ENCODE measurements at places on chromosomes 4 and X.

DNA sequence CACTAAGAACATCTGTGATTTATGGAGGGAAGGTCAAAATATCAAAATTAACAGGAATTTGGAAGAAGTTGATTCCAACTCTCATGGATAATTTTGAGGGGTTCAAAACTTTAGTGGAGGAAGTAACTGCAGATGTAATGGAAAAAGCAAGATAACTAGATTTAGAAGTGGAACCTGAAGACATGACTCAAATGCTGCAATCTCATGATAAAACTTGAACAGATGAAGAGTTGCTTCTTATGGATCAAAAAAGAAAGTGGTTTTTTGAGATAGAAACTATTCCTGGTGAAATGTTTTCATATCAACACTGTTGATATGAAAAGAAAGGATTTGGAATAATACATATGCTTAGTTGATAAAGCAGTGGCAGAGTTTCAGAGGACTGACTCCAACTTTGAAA, 9.7 kb downstream of the TMPRSS11F start:
- DNase-seq, result no peak

- DNase-seq, result no peak
Measured at GRCh38 chrX:109629310-109629709, 4.3 kb upstream of the KCNE5 start.

DNA sequence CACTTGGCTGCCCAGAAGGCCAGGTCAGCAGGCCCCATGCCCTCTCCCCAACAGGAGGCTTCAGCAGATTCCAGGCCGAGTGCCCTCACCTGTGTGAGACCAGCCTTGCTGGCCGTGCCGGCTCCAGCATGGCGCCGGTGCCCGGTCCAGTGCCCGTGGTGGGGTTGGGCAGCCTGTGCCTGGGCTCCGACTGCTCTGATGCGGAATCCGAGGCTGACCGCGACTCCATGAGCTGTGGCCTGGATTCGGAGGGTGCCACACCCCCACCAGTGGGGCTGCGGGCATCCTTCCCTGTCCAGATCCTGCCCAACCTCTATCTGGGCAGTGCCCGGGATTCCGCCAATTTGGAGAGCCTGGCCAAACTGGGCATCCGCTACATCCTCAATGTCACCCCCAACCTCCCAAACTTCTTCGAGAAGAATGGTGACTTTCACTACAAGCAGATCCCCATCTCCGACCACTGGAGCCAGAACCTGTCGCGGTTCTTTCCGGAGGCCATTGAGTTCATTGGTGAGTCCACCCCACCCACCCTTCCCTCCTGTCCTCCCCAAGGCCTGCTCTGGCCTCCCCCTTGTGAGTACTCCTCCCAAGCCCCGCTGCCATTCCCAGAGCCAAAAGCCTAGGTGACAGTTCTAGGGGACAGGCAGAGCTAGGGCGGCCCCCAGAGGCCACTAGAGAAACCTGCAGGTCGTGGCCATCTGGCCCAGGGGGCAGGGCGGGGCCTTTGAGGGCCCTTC, 2.3 kb downstream of the DUSP9 start:
- DNase-seq, result no peak

DNA sequence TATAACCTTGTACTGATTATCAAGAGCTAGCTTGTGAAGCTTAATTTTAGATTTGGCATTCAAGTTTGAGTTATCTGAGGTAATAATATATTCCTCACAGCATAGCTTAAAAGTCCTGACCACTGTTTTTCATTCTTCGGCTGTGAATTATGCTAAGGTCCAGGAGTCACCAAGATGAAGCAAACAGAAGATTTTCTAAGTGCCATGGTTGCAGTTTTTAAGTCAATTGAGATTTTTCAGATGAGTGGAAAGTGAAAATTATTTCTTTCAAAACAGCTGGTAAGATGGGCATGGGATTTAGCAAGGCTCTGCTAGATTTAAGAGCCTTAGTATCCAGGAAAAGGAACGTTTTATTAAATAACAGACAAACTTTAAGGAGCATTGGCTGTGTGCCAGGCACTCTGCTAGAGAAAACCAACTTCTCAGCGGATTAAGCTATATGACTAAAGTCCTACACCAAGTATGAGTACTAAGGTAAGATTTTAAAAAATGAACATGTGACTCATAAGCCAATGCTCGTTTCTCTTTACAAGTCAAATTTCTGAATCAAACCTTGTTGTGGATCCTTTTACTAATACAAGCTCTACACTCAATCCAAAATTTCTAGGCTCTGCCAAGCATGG, 149.9 kb upstream of the IL15 start:
- DNase-seq, result no peak

DNA sequence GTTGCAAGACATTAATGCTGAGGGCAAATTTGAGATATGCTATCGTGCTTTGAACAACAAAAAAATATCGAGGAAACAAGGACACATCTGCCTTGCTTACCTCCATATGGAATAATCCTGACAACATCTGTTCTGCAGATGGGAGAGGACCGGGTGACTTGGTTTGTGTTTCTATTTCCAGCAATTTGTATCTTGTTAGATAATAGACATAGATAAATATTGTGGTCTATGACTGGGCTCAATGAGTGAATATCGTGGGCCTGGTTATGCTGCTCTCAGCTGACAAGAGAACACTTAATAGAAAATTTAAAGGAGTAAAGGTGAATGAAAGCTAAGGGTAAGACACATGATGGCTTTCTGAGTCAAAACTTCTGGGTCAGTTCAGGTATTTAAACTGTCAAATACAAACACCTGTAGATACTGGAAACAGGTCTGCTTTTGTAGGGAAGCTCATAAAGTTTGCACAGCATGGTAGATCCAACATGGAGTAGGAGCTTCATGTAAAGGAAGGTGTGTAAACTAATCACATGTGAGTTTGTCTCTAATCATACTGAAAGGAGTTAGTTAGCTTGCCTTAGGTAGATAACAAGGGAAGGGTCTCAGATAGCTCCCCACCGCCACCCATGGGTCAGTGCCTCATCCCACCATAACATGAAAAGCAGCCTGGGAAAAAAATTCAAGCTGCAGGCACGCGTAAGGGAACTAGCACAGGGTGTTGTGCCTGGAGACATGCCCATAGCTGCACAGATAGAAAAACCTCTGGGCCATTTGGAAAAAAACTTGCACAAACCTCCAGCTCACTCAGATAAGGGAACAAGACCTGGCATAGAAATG, 904.1 kb upstream of the EPHA5 start:
- DNase-seq, result no peak

- no peak for DNase-seq
Measured at GRCh38 chrX:101430457-101431078, 22.5 kb downstream of the HNRNPH2 start.

DNA sequence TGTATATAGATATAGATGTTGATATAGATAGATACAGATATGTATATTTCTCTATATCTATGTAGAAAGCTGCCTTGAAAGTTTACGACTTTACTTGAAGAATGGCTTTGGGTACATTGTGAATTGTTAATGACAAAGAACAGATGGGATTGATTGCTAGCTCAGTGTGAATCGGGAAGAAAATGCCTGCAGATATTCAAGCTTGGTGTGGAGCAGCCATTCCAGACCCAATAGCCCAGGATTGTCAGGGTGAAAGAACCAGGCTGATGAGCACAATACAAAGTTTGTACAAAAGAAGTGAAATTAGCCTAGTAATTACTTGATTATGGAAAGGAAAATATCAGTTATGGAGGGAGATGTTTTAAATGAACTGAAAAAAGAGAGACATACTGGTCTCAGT, 946.2 kb downstream of the STPG2 start:
- DNase-seq, result no peak

DNA sequence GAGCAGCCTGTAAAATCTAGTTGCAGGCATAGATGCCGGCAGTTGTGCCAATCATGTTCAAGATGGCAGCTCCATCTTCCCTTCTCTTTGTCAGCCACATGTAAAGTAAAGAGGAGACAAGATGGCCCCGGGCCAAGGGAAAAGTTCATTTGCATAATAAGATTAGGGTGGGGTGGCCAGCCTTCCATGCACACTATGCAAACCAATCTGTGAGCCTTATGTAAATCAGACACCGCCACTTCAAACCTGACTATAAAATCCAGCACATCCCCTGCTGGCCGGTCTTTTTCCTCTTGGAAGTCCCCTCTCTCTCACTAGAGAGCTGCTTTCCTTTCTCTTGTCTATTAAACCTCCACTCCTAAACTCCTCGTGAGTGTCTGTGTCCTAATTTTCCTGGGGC, 78.9 kb upstream of the CBR4 start:
- DNase-seq, result no peak

All from stimulated activated CD8-positive, alpha-beta memory T cell treated with anti-CD3 and anti-CD28 coated beads, Interleukin-2, amount 100 ng/mL, for 1 hour (primary cell).